Hematopoietic multipotent progenitor cell treated with erythropoietin and hydrocortisone succinate and interleukin-3 and kit ligand, for 4 days (in vitro differentiated cells): ENCODE measurements at places on chromosomes 1 and 21.

GRCh38 chr1:22321917-22322316, 129.7 kb upstream of the ZBTB40 start:
- no peak for DNase-seq

DNA sequence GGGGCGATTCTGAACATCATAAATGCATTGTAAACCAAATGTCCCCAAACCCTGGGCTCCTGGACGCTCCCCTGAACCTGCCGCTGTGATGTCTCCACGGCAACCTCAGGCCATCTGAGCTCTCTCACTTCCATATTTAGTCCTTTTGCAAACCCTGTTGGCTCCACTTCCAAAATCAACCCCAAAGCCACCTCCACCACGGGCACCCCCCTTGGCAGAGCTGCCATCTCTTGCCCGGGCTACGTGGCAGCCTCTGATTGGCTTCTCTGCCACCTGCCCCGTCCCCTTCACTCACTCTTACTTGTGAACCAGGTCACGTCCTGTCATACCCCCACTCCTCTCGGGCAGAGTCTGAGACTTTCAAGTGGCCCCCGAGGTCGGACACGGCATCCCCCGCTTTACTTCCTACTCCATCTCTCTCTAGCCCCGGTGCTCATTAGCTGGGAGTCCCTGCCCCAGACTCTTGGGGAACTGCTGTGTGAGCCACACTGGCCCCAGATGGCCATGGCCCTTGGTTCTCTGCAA, 15.8 kb downstream of the PRXL2B start:
- DNase-seq = no peak

DNA sequence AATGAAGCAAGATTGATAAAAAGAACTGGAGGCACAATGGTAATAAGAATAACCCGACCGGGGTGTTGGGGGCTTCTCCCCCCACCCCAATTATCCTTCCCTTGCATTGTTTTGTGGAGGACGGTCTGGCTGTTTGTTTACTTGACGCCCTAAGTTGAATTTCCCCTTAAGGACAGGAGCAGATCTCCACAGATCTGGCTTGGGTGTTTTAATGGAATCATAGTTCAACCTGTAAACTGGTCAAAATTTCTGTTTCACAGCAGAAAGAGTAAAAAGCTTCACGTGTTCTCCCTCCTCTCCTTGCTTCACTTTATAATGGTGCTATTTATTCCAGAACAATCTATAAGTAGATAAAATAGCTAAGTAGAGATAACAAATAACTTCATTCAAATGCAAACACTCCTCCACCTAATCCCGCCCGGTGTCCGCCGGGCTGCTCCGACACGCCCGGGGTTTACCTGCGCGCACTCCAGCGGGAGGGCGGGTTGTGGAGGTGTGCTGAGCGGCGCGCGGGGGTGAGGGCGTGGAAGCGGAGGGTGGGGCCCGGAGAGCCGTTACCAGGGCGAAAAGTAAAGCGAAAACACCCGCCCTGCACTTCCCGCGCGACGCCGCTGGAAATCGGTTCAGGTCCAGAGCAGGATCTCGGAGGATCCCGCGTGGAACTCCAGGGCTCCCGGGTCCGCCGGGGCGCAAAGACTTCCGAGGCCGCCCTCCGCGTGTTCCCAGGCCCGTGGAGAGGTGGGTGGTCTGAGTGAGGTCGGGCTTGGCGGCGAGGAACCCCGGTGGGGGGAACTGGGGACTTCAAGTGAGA, 2.0 kb upstream of the ATF3 start:
- DNase-seq = peak; percentile 25

GRCh38 chr21:33587792-33588484, 546 bp downstream of the DONSON start:
- peak; percentile 76 for DNase-seq
